ENCODE measurements at places on chromosomes 12 and 14. TPM values are rescaled to one million over a fixed set of nuclear protein-coding genes. Genes with fewer than 3 reads are reported as not detected.

GRCh38 chr14:48936849-48937248 lies 649.3 kb downstream of the RPS29 start:
- H3K4me1 ChIP-seq, result no peaks in the 10 kb centered on the region
- no peak for DNase-seq
- no peaks in the 10 kb centered on the region for H3K36me3 ChIP-seq
- no peaks in the 10 kb centered on the region for H3K27me3 ChIP-seq
- no peak overlapping the region for H3K27ac ChIP-seq

GRCh38 chr14:74984236-74985027 lies 18.3 kb upstream of the EIF2B2 start:
- no peak for DNase-seq
- no peaks in the 10 kb centered on the region for H3K27me3 ChIP-seq

GRCh38 chr12:60263161-60263560 lies 667.3 kb downstream of the SLC16A7 start:
- H3K36me3 ChIP-seq, result no peaks in the 10 kb centered on the region
- no peak overlapping the region for H3K27ac ChIP-seq
- H3K27me3 ChIP-seq, result no peaks in the 10 kb centered on the region

The TRIM9 gene
- 0.32 TPM for total RNA-seq

- DNase-seq, result no peak
- H3K4me3 ChIP-seq, result no peak overlapping the region
- no peaks in the 10 kb centered on the region for H3K27me3 ChIP-seq
- H3K27ac ChIP-seq, result no peak overlapping the region
These were observed 46.5 kb downstream of the ATP6V1D start for GRCh38 chr14:67313153-67313552.
